ENCODE measurements at places on chromosomes 6 and 20.

DNA sequence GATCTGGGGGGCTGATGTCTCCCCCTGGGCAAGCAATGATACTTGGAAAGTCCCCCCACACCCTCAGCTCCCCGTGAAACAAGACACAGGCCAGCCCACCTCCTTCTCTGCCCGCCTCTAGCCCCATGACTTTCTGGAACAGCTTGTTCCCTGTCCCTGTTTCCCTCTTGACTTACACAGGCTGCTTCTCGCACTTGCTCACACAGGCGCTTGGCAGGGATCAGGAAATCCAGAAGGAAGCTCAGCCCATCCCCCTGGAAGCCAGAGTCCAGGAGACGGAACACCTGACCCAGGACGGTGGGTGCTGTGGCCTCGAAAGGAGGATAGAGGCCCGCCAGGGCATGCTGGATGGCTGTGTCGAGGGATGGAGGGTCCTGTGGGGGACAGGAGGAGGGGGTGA is 14.8 kb downstream of the KIAA1755 start:
- DNase-seq = no peak

DNA sequence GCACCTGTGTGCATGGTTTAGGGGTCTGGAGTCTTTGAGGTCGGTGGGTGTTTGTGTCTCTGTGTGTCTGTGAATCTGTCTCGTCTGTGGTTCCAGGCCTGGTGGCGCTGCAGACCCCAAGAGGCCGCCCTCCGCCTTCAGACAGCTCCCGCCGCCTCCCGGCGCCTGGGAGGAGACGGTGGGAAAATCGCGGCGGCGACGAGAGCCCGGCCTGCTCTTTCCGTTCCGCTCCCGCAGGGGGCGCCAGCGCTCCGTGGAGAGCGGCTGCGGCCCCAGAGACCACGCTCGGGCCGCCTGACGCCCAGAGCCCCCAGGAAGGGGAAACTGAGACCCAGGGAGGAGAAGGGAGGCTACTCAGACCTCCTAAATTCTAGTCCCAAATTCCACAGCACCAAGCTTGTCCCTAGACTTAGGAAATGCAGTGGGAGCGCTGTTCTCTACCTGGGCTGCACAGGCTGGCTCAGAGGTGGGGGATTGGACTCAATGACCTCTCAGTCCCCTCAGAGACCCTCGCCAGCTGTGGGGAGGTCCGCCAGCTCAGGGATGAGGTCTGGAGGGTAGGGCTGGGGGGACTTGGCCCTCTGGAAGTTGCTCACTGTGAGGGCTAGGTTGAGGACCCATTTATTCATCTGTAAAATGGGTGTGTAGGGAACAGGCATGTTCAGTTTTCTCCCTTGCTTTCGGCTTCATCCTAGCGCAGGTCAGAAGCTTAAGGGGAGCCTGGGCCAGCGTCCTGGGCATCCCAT is 36.9 kb upstream of the BLCAP start:
- peak; percentile 45 for DNase-seq

- DNase-seq = no peak
These were observed 173.6 kb downstream of the ANKRD60 start for GRCh38 chr20:58054780-58055373.

- DNase-seq = no peak
These were observed 24.7 kb downstream of the WDR27 start for GRCh38 chr6:169677096-169677495.

- no peak for DNase-seq
These were observed 18.0 kb upstream of the CLDN20 start for GRCh38 chr6:155245831-155246230.

DNA sequence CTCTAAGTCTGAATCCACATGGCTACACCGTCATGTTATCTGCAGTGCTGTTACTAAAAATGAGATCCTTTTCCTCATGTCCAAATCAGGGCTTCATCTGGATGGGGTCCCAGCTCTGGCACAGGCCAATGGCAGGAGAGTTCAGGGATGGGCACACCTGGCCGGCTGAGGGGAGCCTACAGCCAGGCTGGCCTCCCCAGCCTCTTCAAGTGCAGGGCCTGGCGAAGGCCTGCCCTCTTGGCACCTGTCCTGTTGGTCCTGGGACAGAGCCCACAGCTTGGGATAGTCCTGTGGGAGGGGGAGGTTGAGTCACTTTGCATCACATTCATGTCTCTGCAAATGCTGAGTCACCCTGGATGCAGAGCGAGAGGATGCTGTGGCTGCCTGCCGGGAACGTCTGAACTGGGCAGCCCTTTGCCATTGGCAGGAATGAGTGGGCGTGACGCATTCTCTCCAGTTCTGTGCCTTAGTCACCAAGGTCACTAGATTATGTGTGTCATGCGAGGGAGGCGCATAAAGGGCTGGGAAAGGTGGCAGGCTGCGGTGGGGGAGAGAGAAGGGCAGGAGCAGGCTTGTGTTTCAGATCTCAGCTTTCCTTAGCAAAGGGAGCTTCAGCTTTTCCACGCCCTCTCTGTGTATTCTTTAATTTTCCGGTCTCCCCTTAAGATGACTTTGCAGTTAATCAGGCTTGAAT is 223.2 kb upstream of the ECI2 start:
- no peak for DNase-seq
